ENCODE measurements at places on chromosomes 13 and 19.
A peak's percentile ranks its signal among the peaks of the same experiment; 100 is the strongest.

DNA sequence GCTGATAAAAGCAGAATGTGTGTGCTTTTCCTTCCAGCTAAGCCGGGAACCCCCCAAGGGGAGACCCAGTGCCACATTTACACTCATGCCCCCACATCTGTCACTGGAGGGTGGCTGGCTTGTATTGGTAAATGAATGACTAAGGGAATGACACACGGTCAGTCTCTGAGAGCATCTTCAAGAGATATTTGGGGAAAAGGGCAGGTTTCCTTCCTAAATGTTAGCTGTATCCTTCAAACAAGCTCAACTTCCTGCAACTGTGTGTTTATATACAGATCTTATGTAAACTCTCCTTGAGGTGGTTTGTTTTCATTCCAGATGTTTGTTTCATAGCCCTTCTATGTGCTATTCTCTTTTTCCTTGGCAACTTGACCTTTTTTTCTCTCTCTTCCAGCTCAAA lies 192.6 kb downstream of the COL4A1 start:
- DNase-seq: no peak

DNA sequence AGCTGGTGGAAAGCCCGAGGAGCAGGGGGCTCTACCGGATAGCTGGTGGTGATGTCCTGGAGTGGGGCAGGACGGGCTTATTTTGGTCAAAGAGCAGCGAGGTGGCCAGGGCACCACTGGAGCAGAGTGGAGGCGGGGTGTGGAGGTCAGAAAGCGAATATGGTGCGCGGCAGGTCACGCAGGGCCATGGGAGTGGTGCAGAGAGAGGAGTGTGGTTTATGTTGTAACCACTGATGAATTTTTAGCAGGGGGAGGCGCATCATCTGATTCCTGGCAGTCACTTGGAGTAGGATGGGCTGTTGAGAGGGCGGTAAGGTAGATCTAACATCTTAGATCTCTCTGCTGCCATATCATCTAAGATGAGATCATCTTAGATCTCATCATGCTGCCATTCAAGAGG lies 1.4 kb upstream of the ZNF414 start:
- DNase-seq: peak; percentile 71

- no peak for DNase-seq
Observed at GRCh38 chr19:50890422-50891252, 17.4 kb downstream of the KLK2 start.

DNA sequence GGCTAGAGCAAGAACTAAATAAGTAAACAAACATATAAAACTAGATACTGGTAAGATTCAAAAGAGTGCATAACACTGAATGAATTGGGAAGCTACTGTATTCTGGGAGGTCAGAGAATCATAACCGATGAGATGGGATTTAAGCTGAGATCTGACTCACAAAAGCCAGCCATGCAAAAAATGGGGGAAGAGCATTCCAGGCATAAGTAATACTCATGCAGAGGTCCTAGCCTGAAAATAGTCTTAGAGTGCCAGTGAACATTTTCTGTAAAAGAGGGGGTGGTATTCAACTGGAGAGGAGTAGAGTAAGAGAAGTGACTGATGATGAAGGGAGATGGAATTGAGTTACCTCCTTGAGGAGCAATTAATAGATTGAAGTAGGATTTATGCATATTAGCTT lies 872.0 kb upstream of the GPC6 start:
- no peak for DNase-seq

DNA sequence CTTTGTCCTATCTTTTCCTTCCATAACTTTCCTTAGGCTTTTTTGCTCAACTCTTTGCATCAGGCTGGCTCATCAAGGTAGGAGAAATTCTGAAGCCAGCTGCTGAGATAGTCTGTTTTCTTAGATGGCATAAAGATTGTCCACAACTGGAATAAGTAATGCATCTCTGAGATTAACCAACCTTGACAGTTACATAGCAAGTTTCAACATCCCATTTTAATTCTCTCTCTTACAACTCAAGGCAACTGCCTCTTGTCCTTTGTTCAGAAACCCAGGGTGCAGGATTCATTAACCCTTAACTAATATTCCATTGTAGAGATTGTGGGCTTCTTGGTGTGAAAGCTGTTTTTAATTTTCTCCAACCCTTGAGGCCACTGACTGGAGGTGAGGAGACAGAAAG lies 239.2 kb downstream of the LACC1 start:
- DNase-seq: no peak

DNA sequence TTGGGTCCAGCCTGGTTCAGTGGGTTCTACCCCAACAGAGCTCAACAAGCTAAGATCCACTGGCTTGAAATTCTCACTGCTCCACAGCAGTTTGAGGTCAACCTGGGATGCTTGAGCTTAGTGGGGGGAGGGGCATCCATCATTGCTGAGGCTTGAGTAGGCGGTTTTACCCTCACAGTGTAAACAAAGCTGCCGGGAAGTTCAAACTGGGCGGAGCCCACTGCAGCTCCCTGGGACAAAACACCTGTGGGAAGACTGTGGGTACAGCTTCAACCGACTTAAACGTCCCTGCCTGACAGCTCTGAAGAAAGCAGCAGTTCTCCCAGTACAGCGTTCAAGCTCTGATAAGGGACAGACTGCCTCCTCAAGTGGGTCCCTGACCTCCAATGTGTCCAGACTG lies 1161.9 kb downstream of the UQCRFS1 start:
- no peak for DNase-seq

GRCh38 chr13:97855570-97856303 lies 97.7 kb upstream of the IPO5 start:
- peak; percentile 7 for DNase-seq

DNA sequence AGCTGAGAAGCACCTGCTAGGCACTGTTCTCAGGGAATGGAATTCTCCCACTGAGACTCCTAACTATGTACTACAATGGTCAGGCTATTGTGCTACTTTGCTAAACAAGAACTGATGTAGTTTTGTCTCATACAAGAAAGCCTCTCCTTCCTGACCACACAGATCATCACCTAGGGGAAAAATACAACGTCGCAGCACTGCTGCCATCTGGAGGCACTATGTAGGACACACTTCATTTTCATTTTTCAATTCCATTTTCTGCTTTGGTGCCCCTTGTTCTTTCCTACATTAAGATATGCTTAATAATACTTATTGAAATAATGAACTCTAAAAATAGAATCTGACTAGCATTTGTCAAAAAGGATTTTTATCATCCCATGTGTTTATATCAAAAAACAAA lies 21.1 kb downstream of the PROSER1 start:
- peak; percentile 8 for DNase-seq

DNA sequence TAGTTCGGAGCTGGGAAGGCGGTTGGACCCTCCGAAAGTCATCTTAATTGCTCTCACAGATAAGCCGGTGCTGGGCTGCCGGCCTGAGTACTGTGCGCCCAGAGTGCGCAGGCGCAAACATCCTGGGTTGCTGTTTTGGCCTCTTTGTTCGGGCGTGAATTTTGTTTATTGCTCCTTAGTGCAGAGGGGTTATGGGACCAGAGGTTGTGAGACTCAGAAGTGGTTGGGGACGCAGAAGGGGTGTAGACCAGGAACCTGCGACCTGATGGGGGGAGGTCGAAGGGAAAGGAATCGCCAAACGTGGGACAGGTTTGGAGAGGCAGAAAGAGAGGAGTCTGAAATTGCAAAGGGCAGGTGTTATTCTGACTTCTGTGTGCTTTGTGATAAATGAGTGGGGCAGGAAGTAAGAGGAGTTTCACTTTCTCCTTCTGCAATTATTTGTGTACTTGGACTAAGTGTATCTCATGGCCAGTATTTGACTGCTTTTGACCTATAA lies 607 bp upstream of the ZNF566 start:
- DNase-seq: peak; percentile 66

DNA sequence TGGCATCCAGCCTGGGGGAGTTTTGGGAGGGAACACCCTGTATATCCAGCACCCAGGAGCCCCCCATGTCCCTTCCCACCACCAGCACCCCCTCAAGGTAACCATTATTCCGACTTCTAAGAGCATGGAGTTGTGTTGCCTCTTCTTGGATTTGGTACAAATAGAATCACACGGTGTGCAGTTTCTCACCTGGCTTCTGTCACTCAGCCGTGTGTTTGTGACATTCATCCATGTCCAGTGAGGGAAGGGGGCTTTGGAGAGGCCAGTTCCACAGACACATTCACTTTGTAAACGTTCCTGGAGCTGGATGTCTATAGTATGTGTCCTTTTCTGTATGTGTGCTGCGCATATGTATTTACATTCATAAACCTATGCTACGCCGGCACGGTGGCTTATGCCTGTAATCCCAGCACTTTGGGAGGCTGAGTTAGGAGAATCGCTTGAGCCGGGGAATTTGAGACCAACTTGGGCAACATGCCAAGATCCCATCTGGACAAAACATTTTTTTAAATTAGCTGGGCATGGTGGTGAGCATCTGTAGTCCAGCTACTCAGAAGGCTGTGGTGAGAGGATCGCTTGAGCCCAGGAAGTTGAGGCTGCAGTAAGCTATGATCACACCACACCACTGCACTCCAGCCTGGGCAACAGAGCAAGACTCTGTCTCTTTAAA lies 36.6 kb downstream of the MYH14 start:
- no peak for DNase-seq

DNA sequence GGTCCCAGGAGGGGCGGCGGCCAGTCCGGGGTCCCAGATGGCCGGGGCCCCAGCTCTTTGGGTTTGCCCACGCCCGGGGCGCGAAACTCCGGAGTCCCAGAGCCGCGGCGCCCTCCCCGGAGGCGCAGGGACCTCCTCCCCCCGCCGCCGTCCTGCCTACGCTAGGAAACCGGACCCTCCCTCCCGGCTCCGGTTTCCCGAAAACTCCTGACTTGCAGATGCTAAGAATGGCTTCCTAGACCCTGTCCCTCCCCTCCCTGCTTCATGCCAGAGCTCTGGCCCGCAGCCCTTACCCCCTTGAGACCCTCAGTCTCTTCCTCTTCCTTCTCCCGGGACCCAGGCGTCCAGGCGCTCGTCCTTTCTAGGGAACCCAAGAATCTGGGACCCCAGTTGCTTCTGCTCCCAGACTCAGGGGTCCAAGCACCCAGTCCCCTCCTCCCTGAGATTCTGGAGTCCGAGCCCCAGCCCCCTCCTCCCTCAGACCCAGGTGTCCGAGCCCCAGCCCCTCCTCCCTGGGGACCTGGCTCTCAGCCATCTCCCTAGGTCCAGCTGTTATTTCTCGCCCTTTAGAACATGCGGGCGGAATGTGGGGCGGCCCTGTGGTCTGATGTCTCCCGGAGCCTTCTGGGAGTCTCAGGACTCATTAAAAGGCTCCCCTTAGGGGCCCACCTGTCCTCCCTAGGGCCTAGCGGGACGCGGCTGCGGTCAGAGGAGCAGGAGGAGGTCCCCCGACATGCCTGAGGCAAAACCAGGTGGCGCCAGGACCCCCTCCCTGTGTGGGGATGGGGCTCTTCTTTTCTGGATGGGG lies at the start of gene MYBPC2:
TSS of gene MYBPC2 (plus strand) at position 672 of the 808 bp plus-strand sequence. CDS start at position 734, 62 bp downstream.
- DNase-seq: no peak

DNA sequence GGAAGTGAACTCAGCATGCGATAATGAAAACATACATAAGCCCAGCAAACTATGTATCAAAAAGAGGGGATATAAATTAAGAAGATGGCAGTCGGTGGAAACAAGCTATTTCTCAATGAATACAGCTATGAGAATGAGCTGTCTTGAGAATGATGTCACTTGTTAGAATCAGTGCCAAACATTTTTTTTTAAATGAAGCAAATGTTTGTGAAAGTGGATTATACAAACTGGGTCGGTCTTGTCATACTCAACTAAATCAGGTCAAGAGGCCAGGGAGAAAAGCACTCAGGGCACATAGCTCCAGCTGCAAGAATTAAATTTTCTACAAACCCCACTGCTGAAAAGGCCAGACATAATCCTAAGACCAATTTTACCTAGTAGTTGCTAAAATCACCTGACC lies 1048.4 kb downstream of the SLITRK1 start:
- no peak for DNase-seq

- DNase-seq: no peak
Observed at GRCh38 chr19:45995715-45996385, 583 bp downstream of the CCDC61 start.

GRCh38 chr19:35217649-35217990 lies 10.9 kb downstream of the FAM187B start:
- no peak for DNase-seq

GRCh38 chr13:72473321-72473720 lies 254.1 kb downstream of the MZT1 start:
- DNase-seq: no peak

- DNase-seq: no peak
Observed at GRCh38 chr19:44714597-44715169, 15.7 kb downstream of the CEACAM16 start.

- peak; percentile 75 for DNase-seq
Observed at GRCh38 chr19:3125900-3126524, 9.8 kb upstream of the GNA15 start.

GRCh38 chr19:4354282-4354681 lies 10.9 kb downstream of the MPND start:
- DNase-seq: no peak

- no peak for DNase-seq
Observed at GRCh38 chr19:28155265-28155664, 1057.7 kb downstream of the UQCRFS1 start.

GRCh38 chr19:28858933-28859332 lies 354.0 kb downstream of the UQCRFS1 start:
- no peak for DNase-seq

GRCh38 chr13:97125810-97126738 lies 96.1 kb upstream of the MBNL2 start:
- DNase-seq: peak; percentile 27

GRCh38 chr19:2650515-2650914 lies 52.0 kb downstream of the GNG7 start:
- DNase-seq: no peak

- no peak for DNase-seq
Observed at GRCh38 chr13:111344471-111345191, 24.2 kb downstream of the TEX29 start.

DNA sequence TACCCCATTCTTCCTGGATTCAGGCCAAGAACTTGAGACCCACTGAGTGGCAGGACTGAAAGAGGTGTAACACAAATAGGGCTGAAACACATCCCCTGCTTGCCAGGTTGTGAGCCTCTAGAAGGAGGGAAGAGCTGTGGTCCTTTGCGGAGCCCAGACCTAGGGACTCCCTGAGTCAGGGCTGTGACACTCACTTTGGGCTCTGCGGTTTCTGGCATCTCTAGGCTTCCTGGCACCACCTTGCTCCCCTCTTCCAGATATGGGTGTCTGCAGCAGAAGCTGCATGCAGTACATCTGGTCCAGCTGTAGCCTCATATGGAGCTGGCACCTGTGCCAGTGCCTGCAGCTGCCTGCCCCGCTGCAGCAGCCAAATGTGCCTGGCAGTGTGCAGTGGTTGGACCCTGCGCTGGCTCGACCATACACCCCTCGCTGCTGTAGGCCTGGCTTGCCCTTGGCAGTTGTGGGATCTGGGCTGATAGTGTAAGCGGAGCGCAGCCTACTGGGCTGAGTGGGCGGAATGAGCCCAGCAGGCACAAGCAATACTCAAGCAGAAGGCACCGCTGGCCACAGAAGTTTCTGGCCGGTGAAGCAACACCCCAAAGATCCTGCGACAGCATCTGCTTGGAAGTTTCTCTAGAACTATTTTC lies 290.4 kb downstream of the SLITRK6 start:
- no peak for DNase-seq

GRCh38 chr13:111249637-111250360 lies 70.6 kb upstream of the TEX29 start:
- no peak for DNase-seq

DNA sequence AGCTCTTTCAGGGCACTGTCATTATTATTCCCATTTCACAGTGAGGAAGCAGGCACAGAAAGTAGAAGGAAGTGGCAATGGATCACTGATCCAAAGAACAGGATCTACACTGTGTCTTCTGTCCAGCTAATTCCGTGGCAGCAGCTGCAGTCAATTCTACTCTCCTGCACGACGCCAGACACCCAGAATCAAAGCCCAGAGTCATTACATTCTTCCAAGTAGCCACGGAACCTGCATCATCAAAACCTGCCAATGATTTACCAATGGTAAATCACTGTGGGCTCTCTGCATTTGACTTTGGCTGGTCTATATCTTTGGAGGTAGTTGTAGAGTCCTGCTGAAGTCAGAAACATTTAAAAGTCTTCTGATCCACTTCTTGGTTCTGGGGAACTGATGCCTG lies 767.7 kb downstream of the LIG4 start:
- DNase-seq: no peak

All from stimulated activated CD4-positive, alpha-beta T cell treated with anti-CD3 and anti-CD28 coated beads, Interleukin-1b, Interleukin-23, amount 100 ng/mL, for 48 hours (primary cell).